Stimulated activated CD4-positive, alpha-beta T cell treated with anti-CD3 and anti-CD28 coated beads, TNF-alpha, amount 100 ng/mL, for 48 hours (primary cell): ENCODE measurements at places on chromosomes 7 and 10.

- peak; percentile 42 for DNase-seq
Measured at GRCh38 chr10:95841661-95842498, 65.9 kb upstream of the CC2D2B start.

DNA sequence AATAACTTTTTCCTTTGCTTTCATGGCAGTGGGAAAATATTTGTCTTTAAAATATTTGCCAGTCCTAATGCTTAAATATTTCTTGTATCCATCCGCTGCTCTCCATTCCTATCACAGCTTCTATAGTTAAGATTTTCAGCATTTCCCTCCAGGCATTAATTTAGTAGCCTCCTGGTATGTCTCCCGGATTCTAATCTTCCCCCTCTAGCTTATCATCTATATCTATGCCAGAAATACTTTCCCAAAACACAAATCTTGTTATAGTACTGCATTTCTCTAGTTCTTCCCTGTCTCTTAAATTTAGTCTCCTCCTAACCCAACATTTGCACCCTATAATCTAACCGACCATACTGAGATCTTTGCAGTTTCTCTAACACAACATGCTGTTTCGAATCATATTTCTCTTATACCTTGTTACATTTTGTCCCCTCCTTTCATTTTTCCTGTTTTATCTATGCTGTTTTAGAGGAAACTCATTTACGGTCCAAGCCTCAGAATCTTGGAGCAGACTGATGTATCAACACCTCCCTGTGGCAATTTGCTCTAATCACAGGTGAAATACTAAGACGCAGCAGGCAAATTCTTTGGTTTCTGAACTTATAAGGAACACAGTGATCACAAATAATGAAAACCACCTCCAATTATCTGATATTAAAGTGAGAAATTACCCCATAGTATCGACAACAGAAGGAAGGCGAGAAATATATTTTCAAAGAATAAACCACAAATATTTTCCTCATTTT is 10.3 kb downstream of the CNTNAP2 start:
- no peak for DNase-seq

- no peak for DNase-seq
Measured at GRCh38 chr7:141511676-141512396, 39.4 kb upstream of the AGK start.

GRCh38 chr10:112230325-112230988 is 46.9 kb upstream of the GPAM start:
- DNase-seq: no peak

GRCh38 chr7:155207326-155208002 is 90.2 kb upstream of the INSIG1 start:
- DNase-seq: no peak

GRCh38 chr7:32415936-32416335 is 74.2 kb downstream of the LSM5 start:
- no peak for DNase-seq

DNA sequence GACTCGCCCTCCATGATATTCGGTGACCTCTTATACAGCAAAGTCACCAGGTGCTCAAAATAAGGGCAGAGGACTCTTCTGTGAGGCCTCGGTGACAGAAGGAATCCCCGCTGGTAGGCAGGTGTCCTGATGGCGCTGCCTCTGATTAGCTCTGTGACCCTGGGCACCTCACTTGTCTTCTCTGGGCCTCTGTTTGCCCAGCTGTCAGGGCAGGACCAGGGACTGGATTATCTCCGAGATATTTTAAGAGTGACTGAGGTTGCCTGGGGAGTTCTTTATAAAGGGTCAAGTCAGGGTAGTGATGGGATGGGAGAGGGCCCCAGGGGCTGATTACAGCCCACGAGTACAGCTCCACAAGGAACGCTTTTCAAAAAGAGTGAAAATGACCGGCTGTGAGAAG is 70.9 kb upstream of the SAMD8 start:
- no peak for DNase-seq

DNA sequence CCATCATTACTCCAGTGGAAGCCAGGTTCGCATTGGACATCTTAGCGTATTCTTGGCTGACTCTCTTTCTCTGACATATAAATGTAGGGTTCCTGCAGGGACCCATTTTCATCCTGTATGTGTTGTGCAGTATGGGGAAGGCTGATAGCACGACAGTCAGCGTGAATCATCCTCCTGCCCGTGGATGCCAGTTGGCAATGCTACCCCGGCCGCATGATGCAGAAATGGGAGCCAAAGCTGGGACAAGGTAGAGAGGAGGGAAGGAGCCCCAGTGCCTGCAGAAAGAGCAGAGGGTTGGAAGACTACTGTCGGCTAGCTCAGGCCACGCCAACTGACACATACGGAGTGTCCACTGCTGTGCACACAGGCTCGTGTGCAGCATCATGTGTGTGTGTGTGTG is 251.6 kb downstream of the SKAP2 start:
- DNase-seq: no peak

DNA sequence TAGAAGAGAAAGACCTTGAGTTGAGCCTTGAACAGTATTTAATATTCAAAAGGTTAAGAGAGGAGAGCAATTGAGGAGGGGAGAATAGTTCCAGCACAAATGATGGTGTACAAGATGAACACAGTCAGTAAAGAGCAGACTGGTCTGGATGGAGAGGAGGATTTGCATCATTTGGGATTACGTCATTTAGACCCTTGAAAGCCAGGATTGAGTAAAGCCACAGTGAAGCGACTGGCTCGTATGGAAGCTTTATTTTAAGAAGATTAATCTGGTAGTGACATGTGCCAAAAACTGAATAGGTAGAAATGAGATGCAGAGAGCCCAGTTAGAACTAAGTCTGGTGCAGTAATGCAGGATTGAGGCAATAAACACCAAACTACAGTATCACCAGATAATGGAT is 52.6 kb downstream of the TRUB1 start:
- no peak for DNase-seq

GRCh38 chr7:12722136-12722535 is 34.7 kb downstream of the ARL4A start:
- DNase-seq: no peak

- no peak for DNase-seq
Measured at GRCh38 chr10:119318411-119319160, 111.2 kb downstream of the GRK5 start.

GRCh38 chr10:86364491-86365345 is 1.9 kb downstream of the GRID1 start:
- DNase-seq: no peak

GRCh38 chr7:114936471-114936870 is 14.6 kb downstream of the MDFIC start:
- DNase-seq: no peak

GRCh38 chr10:11177926-11178471 is 160.3 kb downstream of the CELF2 start:
- DNase-seq: no peak

- no peak for DNase-seq
Measured at GRCh38 chr10:93671042-93671441, 31.4 kb downstream of the FRA10AC1 start.

DNA sequence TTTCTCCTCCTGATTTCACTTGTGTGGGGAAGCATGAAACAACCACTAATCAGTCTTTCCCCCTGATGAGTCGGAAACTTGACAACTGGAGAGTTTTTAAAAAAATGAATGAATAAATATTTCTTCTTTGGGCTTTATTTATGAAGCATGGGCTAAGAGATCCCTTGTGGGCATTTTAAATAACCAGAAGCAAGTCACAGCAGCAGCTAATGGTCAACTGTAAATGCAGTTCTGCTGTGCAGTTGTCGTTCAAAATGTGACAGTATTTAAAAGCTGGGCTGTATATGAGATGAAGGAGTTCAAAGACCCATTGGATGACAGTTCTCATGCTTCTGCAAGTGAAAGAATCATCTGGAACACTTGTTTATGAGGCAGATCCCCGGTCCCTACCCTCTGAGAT is 54.1 kb downstream of the STEAP1B start:
- DNase-seq: no peak

GRCh38 chr10:52573347-52573746 is 199.2 kb downstream of the MBL2 start:
- no peak for DNase-seq

GRCh38 chr7:114760477-114760876 is 161.4 kb upstream of the MDFIC start:
- DNase-seq: no peak

DNA sequence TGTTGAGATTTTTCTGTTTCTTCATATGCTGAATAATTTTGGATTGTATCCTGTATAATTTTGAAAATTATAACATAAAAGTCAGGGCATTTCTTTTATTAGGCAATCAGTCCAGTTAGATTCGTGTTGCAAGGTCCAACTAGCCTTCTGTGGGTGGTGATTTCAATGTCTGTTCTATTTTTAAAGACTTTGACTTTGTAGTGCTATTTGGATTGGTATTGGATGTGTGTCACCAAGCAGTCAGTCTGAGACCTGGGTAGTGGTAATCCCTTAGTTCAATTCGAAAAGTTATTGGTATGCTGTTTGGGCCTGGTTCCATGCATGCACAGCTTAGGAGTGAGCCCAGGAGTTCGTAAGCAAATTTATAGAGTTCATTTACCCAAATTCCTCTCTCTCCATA is 82.2 kb downstream of the EPDR1 start:
- DNase-seq: no peak

DNA sequence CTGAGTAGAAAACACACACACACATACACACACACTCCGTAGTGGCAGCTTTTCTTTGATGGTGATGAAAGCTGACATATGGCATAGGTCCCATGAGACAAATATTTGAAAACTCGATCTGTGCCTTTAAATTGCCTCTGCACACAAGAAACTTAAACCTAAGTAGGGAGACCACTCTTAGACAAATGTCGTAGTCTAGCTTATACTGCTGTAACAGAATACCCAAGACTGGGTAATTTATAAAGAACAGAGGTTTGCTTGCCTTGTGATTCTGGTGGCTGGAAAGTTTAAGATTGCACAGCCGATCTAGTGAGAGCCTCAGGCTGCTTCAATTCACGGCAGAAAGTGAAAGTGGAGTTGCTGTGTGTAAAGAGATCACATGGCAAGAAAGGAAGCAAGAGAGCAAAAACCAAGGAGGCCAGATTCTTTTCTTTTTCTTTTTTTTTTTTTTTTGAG is 489.4 kb upstream of the SORCS1 start:
- DNase-seq: no peak

DNA sequence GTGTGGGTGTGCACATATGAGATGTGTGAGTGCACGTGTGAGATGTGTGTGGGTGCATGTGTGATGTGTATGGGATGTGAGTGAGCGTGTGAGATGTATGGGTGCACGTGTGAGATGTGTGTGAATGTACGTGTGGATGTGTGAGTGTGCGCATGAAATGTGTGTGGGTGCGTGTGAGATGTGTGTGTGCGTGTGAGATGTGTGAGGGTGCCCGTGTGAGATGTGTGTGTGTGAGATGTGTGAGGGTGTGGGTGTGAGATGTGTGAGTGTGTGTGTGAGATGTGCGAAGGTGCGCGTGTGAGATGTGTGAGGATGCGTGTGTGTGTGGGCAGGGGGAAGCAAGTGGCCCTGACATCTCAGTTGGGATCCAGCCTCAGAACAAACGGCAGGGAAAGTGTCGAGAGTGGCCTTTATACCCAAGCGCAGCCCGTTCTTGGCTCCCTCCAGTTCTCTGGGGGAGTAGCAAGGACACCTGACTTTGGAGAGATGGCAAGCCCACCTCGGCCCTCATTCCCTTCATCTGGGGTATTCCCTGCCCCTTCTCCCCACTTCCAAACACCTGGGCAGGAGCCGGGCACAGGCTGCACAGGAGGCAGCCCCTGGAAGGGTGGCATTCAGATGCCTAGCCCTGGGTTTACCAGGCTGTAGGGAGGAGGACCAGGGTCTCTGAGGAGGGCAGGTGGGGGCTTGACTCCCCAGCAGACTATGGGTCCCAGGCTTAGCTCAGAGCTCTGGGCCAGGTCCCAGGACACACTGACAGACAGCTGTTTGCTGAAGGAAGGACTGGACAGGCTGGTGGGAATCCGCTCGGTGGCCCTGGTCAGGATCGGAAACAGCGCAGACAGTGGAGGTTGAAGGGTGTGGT is 31.6 kb downstream of the PPIF start:
- DNase-seq: no peak

GRCh38 chr10:1920941-1921340 is 183.6 kb upstream of the ADARB2 start:
- no peak for DNase-seq

- DNase-seq: peak; percentile 6
Measured at GRCh38 chr7:111741811-111742240, 179.5 kb upstream of the IMMP2L start.

DNA sequence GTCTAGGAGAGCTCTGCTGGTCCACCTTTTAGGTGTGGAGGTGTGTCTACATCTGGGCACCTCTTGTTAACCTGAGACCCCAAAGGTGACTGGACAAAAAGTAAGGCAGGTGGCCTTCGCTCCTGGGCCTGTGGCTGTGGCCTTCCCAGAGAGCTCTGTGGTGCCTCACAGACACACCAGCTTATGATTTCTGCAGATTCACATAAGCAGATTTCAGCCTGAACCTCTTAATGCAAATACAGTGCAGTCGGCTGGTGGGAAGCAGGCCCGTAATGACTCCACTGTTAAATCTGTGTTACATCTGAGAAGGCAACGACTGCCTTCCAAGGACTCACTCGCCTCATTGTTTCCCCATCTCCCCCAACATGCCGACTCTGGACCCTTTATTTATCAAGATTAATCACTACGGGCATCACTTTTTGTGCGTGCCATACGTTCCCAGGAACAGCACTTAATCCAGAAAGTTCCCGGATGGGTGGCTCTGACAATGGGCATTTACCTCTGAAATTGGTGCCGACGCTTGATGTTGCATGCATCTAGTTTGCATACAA is 119.8 kb downstream of the EBF3 start:
- DNase-seq: no peak

DNA sequence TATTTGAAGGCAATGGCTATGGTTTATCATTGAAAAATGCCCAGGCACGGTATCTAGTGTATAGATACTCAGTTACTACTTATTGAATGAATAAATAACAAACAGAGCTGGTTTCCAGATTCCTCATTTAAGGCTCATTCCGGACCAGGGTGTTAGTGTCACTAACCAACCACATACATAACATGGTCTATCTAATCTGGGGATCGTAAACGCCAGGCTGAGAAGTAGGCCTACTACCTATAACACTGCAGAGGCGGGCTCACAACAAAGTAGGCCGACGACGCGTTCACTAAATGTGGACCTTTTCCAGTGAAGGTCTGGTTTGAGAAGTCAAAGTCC is 423 bp downstream of the LSM5 start:
- DNase-seq: no peak

- DNase-seq: no peak
Measured at GRCh38 chr7:14398526-14398925, 409.1 kb upstream of the ETV1 start.

DNA sequence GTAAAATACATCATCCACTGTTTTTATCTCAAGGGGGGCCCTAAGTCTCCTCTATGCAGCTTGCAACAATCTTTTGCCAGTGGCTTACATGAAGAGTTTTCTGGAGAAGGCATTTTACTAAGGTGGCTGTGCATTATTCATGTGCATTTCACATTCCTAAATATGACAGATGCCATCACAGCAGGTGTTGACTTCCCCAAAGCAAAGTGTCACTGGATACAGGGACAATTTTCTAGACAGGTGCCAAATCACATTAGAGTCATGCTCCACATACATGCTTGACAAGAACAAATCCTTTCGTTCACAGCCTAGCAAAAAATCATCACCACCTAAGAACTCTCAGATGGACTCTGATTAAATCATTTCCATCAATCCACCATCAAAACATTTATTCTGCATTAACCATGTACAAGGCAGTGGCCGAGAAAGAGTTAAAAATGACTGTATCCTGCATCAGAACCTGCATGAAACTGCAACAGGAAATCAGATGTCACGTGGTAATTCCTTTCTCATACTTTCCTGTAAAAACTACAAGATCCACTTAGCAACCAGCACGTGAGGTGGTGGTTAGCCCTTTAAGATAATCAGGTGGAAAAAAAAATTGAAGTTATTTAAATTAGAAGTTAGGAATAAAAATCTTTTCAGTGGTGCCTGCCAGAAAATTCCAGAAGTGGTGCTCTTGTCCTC is 88.2 kb upstream of the AFAP1L2 start:
- DNase-seq: no peak
